ENCODE measurements at places on chromosomes 5 and 9. TPM values are rescaled to one million over a fixed set of nuclear protein-coding genes. Genes with fewer than 3 reads are reported as not detected.
A peak's percentile ranks its signal among the peaks of the same experiment; 100 is the strongest.

- peak; percentile 15 for ATAC-seq
These were observed 101.2 kb downstream of the HMHB1 start for GRCh38 chr5:143913008-143913752.

LCN15 gene
- 0.06 TPM for total RNA-seq

GRCh38 chr9:123087359-123087888, 54.0 kb downstream of the GPR21 start:
- ATAC-seq: no peak

GRCh38 chr9:95903398-95903797, 27.9 kb downstream of the ERCC6L2 start:
- ATAC-seq: no peak

LHX3 gene
- 0.45 TPM for total RNA-seq

DNA sequence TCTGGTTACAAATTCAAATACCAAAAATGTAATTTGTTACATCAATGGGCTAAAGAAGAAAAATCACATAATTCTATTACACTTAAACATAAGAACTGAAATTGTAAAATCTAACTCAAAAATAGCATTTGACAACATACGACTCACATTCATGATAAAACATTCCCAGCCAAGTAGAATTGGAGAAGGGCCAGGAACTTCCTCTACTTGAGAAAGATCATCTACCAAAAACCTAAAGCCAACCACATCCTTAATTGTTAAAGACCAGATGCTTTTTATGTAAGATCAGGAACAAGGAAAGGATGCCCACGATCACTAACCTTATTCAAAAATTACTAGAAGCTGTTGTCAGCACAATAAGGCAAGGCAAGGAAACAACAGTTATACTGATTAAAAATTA, 1819.8 kb upstream of the C9orf72 start:
- no peak for ATAC-seq

DNA sequence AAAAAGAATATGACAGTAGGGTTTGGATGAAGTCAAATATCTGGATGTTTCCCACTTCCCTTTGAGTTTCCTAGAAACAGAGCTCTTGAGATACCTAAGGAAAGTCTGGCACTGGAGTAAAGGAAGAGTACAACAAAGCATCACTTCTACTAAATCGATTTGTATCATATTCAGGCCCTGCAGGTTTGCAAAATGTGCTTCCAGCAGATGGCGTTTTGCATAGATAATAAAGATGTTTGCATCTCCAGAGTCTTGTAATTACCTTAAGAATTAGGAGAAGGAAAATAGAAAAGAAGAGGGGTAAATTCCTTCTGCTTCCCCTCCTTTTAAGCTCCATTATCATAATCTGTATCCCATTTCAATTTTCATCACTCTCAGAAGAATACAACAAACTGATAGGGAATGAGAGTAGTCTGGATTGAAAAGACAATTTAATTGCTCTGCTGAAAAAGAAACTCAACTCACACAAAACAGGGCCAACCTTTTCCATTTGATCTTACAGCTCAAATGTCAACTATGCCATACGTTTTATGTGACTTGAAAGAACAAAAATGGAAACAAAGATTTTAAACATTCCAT, 380.4 kb downstream of the PTPRD start:
- ATAC-seq: no peak

DNA sequence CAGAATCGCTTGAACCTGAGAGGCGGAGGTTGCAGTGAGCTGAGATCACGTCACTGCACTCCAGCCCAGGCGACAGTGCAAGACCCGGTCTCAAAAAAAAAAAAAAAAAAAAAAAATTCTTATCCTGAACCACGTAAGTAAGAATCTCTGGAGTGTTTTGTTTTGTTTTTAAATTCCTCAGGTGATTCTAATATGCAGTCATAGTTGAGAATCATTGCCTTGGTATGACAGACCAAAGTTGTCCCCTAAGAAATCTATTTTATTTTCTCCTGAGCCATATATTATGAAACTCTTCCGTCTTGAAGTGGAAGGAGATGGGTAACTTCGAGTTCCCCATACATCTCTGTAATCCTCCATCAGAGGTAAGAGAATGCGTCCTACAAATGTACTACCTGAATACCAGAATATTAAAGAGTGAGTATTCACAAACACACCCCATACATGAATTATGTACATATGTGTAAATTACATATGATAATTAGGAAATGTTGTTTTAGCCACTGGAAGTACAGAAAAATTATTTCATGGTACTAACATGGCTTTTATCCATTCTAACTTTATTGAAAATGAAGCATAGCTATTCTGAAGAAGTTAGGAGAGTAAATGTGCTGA, 26.7 kb upstream of the SVEP1 start:
- no peak for ATAC-seq

KIF4B gene
- total RNA-seq: 0.27 TPM
